ENCODE measurements at places on chromosomes 12 and 14. TPM values are rescaled to one million over a fixed set of nuclear protein-coding genes. Genes with fewer than 3 reads are reported as not detected.

- no peak overlapping the region for H3K27ac ChIP-seq
- no peaks in the 10 kb centered on the region for H3K36me3 ChIP-seq
- DNase-seq: no peak
- peaks cover 12% of the 10 kb centered on the region for H3K27me3 ChIP-seq
- H3K4me3 ChIP-seq: no peak overlapping the region
Observed at GRCh38 chr14:67432050-67432564, 20.1 kb upstream of the PLEK2 start.

DNA sequence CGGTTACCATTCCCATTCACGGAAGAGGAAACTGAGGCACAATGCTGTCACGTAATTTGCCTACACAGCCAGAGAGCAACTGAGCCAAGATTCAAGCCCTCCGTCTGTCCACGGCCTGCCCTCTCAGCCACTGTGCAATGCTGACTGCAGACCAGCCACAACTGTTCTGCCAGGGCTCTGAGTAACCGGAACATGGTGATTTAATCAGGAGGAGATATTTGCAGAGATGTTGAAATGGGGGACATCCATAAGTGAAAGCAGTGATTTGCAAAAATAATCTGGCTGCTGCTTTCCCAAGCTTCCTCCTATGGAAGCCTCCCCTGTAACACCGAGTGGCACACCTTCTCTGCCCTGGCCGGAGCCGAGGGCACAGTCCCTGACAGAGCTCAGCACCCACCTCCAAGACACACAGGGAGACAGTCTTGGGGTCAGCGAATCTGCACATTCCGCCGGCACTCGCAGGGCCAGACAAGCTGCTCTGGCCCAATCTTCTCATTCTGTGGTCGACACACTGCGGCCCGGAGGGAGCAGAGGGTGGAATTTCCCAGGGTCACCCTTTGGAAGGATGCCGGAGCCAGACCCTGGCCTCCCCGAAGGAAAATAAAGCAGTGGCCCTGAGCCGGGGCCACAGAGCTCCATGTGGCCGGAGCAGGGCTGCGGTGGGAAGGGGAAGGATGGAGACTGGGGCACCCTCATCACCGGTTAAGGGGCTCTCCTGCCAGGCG lies 158.2 kb upstream of the DIO3 start:
- no peak overlapping the region for H3K4me3 ChIP-seq
- no peaks in the 10 kb centered on the region for H3K36me3 ChIP-seq
- peak; percentile 63 for DNase-seq
- peaks cover 9% of the 10 kb centered on the region for H3K27me3 ChIP-seq

DNA sequence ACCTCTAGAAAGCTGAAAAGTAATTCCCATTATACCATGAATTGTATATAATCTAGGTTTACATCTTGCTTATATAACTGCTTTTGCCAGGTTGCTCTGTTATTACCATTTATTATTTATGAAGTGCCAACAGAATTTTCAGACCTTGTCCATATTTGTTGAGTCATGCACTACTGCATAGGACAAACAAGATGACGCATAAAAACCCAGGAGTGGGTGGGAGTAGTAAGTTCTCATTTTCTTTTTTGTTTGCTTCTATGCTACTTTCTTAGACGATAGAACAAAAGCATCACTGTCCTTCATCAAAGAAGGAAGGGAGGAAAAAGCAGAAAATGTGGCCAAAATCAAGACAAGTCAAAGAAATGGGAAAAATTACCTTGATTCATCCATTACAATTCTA lies 119.0 kb upstream of the RASSF8 start:
- no peaks in the 10 kb centered on the region for H3K27me3 ChIP-seq
- H3K4me3 ChIP-seq: no peak overlapping the region
- no peak overlapping the region for H3K27ac ChIP-seq
- DNase-seq: peak; percentile 61
- H3K36me3 ChIP-seq: no peaks in the 10 kb centered on the region

- peak; percentile 96 for DNase-seq
- peak overlapping the region; percentile 83 for H3K27ac ChIP-seq
- peaks cover 12% of the 10 kb centered on the region for H3K4me1 ChIP-seq
- H3K4me3 ChIP-seq: no peak overlapping the region
Observed at GRCh38 chr14:103361867-103362266, 23.3 kb upstream of the MARK3 start.

- H3K27ac ChIP-seq: peak overlapping the region; percentile 91
- DNase-seq: peak; percentile 68
- H3K27me3 ChIP-seq: no peaks in the 10 kb centered on the region
- H3K36me3 ChIP-seq: peaks cover 37% of the 10 kb centered on the region
Observed at GRCh38 chr12:103930787-103931735, 851 bp downstream of the HSP90B1 start.

DNA sequence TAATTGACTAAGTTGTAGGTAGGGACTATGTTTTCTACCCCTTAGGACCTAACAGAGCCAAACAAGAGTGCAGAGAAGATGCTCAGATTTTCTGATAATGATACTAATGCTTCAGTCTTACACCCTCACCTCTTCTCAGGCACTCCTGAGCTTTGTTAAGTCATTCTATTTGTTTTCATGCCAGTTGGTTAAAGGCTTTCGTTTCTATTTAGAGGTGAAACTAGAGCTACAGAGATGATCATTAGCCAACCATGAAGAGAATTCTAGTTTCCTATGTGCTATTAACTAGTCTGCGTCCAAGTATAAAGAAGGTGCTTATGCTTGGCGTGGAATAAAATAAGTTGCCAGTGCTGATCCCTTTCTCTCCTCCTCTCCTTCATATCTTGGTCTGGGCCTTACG lies 34.6 kb upstream of the PYGL start:
- H3K36me3 ChIP-seq: no peaks in the 10 kb centered on the region
- no peaks in the 10 kb centered on the region for H3K27me3 ChIP-seq
- H3K27ac ChIP-seq: no peak overlapping the region
- H3K4me3 ChIP-seq: no peak overlapping the region

GRCh38 chr14:64507376-64508156 lies 3.0 kb downstream of the ZBTB1 start:
- peak overlapping the region; percentile 91 for H3K4me3 ChIP-seq
- no peaks in the 10 kb centered on the region for H3K36me3 ChIP-seq
- peak overlapping the region; percentile 99 for H3K27ac ChIP-seq
- H3K4me1 ChIP-seq: peaks cover 58% of the 10 kb centered on the region

DNA sequence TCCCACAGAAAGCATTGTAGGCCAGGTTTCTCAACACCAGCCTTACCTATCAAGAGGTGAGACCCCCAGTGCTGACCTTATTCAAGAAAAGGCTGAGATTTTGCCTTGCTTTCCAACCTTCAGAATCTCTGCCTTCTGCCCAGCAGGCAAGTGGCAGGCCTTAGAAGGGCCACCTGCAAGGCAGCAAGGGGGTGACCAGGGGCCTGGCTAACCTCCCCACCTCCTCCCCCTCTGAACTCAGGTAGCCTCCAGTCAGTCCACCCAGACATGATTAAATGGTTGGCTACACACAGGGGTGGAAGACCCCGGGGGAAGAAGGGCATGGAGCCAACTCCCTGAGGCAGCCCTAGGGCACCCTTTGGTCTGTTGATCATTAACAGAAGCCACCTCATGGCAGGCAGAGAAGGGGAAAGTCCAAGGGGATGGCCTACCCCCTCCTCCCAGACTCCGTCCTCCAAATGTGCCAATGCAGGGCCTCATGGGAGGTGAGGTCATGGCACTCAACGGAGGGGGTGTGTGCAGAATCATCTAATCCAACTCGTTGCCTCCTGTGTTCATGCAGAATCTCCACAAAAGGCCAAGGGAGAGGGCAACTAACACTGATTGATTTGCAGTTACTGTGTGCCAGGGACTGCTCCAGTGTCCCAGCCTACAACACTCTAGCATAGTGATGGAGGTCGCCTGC lies 8.5 kb downstream of the ZFP36L1 start:
- H3K27me3 ChIP-seq: no peaks in the 10 kb centered on the region
- peak overlapping the region; percentile 100 for H3K27ac ChIP-seq
- no peak overlapping the region for H3K4me3 ChIP-seq
- DNase-seq: peak; percentile 71
- peaks cover 19% of the 10 kb centered on the region for H3K36me3 ChIP-seq

DNA sequence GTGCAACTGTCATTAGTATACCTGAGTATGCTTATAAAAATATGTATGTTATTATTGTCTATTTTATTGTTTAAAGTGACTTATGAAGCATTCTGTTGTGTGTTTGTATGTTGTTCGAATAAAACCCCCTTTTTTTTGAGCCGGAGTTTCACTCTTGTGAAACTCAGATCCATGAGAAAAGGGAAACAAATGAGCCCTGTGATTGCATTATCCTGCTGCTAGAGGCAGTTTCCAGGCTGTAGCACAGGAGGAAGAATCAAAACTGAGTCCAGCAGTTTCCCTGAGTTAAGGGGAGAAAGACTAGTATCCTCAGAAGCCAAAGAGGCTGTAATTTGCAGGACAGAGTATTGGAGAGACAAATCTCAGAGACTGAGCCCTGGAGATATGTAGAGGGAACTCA lies 12.5 kb downstream of the SGPP1 start:
- DNase-seq: no peak
- H3K27ac ChIP-seq: no peak overlapping the region
- H3K4me1 ChIP-seq: peaks cover 13% of the 10 kb centered on the region
- H3K4me3 ChIP-seq: no peak overlapping the region

GRCh38 chr14:103087343-103087835 lies 3.4 kb downstream of the LBHD2 start:
- H3K36me3 ChIP-seq: no peaks in the 10 kb centered on the region
- no peak overlapping the region for H3K27ac ChIP-seq
- H3K27me3 ChIP-seq: peaks cover 6% of the 10 kb centered on the region
- H3K4me3 ChIP-seq: no peak overlapping the region

GRCh38 chr14:54747616-54748015 lies 155.0 kb downstream of the GCH1 start:
- H3K4me3 ChIP-seq: no peak overlapping the region
- H3K27me3 ChIP-seq: no peaks in the 10 kb centered on the region
- H3K36me3 ChIP-seq: peaks cover 16% of the 10 kb centered on the region
- H3K27ac ChIP-seq: no peak overlapping the region
- no peaks in the 10 kb centered on the region for H3K4me1 ChIP-seq

- DNase-seq: peak; percentile 83
- H3K36me3 ChIP-seq: no peaks in the 10 kb centered on the region
- no peaks in the 10 kb centered on the region for H3K27me3 ChIP-seq
Observed at GRCh38 chr12:131869871-131870418, 24.5 kb upstream of the ULK1 start.

DNA sequence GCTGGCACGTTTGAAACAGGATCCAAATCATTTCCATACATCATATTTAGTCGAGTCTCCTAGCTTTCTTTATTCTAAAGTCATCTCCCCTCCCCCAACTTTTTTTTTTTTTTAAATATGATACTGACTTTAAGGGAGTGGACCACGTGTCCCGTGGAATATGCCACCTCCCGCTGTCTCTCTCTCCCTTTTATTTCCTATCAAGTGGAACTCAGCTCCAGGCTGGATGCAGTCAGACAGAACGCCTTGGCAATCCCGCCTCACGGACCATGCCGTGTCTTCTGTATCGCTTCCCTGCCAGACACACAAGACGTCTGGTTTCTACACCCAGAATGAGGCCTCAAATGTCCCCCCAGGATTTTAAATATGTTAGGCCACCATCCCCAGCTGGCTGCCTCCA lies 21.2 kb downstream of the BCL7A start:
- H3K27ac ChIP-seq: no peak overlapping the region
- DNase-seq: no peak
- no peaks in the 10 kb centered on the region for H3K4me1 ChIP-seq
- H3K36me3 ChIP-seq: no peaks in the 10 kb centered on the region
- H3K4me3 ChIP-seq: no peak overlapping the region
- no peaks in the 10 kb centered on the region for H3K27me3 ChIP-seq

Gene HOXC12
- not detected for total RNA-seq

Gene PTPRB
- 4.4 TPM for total RNA-seq

Gene PLD4
- total RNA-seq: not detected

Gene CTSG
- total RNA-seq: not detected

Gene SRGAP1
- total RNA-seq: 13.0 TPM

Gene CRIP2
- 149 TPM for total RNA-seq

Gene CELA1
- total RNA-seq: not detected

Gene KRT74
- total RNA-seq: not detected

Gene APOF
- not detected for total RNA-seq

Data from GM23248 (cell line).